ENCODE measurements at places on chromosomes 12 and 14. TPM values are rescaled to one million over a fixed set of nuclear protein-coding genes. Genes with fewer than 3 reads are reported as not detected.

Gene JPH4
- not detected for total RNA-seq

Gene GLIPR1L1
- not detected for total RNA-seq

Gene SIX1
- 1.1 TPM for total RNA-seq

Gene MNAT1
- 11.9 TPM for total RNA-seq

Gene SMIM41
- total RNA-seq, result 0.15 TPM

Gene SCNN1A
- 0.15 TPM for total RNA-seq

Gene CABP1
- total RNA-seq, result 0.82 TPM

Gene RNU4-1
- 55.9 TPM for total RNA-seq

Gene DNAAF2
- total RNA-seq, result 3.5 TPM

Gene IL22
- not detected for total RNA-seq

Gene SMOC1
- not detected for total RNA-seq

Gene ACAD10
- 9.9 TPM for total RNA-seq

Gene STYK1
- total RNA-seq, result 0.82 TPM

Gene IAPP
- total RNA-seq, result not detected

Gene CD163
- not detected for total RNA-seq

Gene ISM2
- not detected for total RNA-seq

Gene VRK1
- total RNA-seq, result 15.4 TPM

Gene KCNJ8
- 8.9 TPM for total RNA-seq

Gene DPY19L2
- 1.3 TPM for total RNA-seq

Gene DHRS2
- 0.08 TPM for total RNA-seq

Gene RAD9B
- total RNA-seq, result not detected

Gene KLHDC1
- 2.9 TPM for total RNA-seq

Gene LAG3
- not detected for total RNA-seq

Gene PTGER2
- total RNA-seq, result 1.3 TPM

Gene TUBA1C
- total RNA-seq, result 205 TPM

Gene ANP32D
- not detected for total RNA-seq

Gene ACTN1
- total RNA-seq, result 178 TPM

Gene KRT82
- total RNA-seq, result not detected

Gene ZFHX2
- 0.35 TPM for total RNA-seq

Gene NR4A1
- total RNA-seq, result 4.0 TPM

Gene JAG2
- total RNA-seq, result 1.6 TPM

Gene PTPRR
- total RNA-seq, result 0.94 TPM

Gene TSHR
- not detected for total RNA-seq

Gene PNP
- 48.6 TPM for total RNA-seq

Gene BLOC1S1
- total RNA-seq, result 115 TPM

Gene PLEKHG7
- total RNA-seq, result not detected

Gene DENND5B
- total RNA-seq, result 8.4 TPM

Gene KRT78
- total RNA-seq, result not detected

Gene CCDC177
- not detected for total RNA-seq
